Skin of body (tissue), 3 donors: ENCODE measurements at places on chromosomes 13 and 19. TPM values are rescaled to one million over a fixed set of nuclear protein-coding genes. Genes with fewer than 3 reads are reported as not detected.

ZNF700 gene
- total RNA-seq, result 16.3 TPM

PSPN gene
- total RNA-seq, result 0.59 TPM

- no peak for DNase-seq
These were observed 34.7 kb upstream of the IRS2 start for GRCh38 chr13:109821103-109821502.

- DNase-seq, result no peak
These were observed 13.5 kb downstream of the C2CD4C start for GRCh38 chr19:395467-395866.

DNA sequence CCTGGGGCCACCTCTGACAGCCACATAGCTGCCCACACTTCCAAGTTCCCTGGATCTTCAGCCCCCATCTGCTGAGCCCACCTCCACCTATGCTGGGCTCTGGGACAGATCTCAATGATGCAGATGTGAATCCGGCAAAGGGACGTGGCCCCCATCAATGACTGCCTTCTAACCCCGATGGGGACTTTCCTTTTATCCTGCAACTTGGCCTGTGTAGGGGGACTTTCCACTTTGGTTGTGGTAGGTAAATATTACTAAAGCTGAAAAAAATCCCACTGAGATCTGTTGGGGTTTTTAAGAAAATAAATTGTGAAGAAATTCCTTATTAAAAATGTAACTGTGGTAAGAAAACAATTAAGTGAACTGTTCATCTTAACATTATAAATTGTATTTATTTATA is 20.8 kb upstream of the ASPDH start:
- no peak for DNase-seq

GRCh38 chr13:105410602-105411001 is 1124.9 kb downstream of the EFNB2 start:
- no peak for DNase-seq

DNA sequence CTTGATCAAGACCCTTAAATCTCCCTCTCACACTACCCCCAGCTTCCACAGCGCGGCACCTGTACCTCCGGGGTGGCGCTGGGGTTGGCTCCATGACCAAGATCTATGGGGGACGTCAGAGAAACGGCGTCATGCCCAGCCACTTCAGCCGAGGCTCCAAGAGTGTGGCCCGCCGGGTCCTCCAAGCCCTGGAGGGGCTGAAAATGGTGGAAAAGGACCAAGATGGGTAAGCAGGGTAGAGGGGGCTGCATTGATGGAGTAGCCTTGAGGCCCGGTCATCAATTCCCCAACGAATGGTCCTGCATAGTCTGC is 8.1 kb upstream of the CD79A start:
- no peak for DNase-seq

DNA sequence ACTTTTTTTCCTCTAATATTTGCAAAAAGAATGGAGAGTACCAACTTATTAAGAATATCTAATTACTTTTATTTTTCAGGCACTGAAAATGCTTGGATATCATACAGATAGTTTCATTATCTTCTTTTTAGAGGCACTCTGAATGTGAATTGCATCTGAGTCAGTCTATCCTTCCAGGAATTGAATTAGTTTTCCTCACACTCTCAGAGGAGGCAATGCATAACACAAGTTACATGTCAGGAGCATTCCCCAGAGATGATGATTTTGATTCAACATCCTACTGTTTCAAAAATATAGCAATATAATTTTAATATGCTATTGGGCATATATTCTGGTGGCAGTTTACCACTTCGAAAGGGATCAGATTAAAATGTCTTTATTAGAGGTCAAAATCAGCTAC is 1315.4 kb downstream of the PCDH9 start:
- DNase-seq, result no peak
